ENCODE measurements at places on chromosomes 2 and 18. TPM values are rescaled to one million over a fixed set of nuclear protein-coding genes. Genes with fewer than 3 reads are reported as not detected.

DNA sequence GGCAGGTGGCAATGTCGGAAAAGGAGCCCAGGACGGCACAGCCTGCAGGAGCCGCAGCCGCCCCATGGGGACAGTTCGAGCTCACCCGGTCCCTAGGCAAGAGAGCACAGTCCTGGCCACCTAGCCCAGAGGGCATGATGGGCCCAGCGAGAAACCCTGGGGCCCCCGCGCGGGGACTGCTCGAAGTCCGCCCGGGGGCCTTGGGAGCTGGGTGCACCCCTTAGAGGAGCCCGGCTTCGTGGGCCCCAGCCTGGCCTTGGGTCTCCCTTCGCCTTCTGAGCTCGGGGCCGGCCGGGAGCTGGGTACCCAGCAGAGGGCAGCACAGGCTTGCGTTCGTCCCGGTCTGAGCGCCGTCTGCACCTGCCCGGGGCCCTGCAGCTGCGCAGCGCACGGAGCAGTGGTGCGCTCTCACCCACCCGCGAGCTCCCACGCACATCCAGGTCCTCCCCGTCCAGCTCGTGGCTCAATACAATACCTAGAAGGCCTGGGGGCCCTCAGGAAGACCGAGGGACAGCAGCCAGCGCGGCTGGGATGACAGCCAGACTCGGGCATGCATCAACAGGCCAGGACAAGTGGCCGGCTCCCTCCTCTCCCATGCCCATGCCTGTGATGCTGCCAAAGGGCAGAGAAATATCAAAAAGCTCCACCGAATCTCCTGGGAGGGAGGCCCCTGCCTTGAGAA is 96.2 kb upstream of the ZNF532 start:
- DNase-seq = peak; percentile 59

The TXNDC2 gene
- total RNA-seq = not detected

GRCh38 chr2:27890146-27890923 is at the start of the genes BABAM2 and RBKS:
TSS of gene BABAM2 (plus strand) at chr2:27890729. CDS start at chr2:27894557, 3,828 bp downstream.
TSS of gene RBKS (minus strand) at chr2:27890387. CDS start at chr2:27890345, 42 bp downstream.
- DNase-seq = peak; percentile 94

The STK36 gene
- 7.3 TPM for total RNA-seq

- no peak for DNase-seq
These were observed 141.8 kb downstream of the MYO1B start for GRCh38 chr2:191386938-191387536.

GRCh38 chr18:50080316-50080715 is 114.6 kb downstream of the MYO5B start:
- DNase-seq = no peak

- DNase-seq = no peak
These were observed 1.4 kb downstream of the FAM171B start for GRCh38 chr2:186695081-186695756.

DNA sequence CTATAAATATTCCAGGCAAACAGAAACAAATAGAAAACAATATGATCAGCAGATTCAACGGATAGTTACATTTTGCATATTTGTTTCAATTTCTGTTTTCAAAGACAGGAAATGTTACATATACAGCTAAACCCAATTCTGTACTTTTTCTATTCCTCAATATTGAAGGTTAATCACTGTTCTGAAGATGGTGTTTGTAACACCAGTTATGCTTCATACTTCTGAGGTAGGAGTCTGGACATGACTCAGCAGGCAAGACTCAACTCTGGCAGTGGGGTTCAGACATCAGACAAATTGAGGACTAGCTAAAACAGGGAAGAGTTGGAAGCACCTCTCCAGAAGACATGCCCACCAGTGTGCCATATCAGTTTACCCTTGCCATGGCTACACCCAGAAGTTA is 16.6 kb downstream of the SERPINB13 start:
- DNase-seq = no peak
